ENCODE measurements at places on chromosomes 2 and 18. TPM values are rescaled to one million over a fixed set of nuclear protein-coding genes. Genes with fewer than 3 reads are reported as not detected.

GRCh38 chr2:17662723-17663122, 90.9 kb downstream of the SMC6 start:
- no peak for DNase-seq

GRCh38 chr2:112077814-112078213, 22.7 kb downstream of the TMEM87B start:
- no peak for DNase-seq

DNA sequence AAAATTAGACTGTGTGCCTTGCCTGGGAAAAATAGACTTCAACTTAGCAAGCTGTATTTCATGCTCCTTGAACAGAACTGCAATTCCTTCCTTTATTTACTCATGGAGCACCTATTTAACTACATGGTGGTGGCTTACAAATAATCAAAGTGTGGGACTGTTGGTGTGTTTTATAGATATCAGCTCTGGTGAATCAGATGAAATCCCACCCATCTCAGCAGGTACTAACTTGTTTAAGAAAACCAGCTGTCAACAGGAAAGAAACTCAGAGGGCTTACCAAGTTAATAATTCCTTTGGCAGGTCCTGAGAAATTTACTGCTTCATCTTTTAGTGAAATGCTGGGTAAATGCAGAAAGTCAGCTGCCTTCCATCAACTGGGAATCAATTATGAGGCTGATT, 830.6 kb downstream of the SLC4A3 start:
- no peak for DNase-seq

GRCh38 chr2:239831001-239831731, 194.0 kb downstream of the NDUFA10 start:
- no peak for DNase-seq

DNA sequence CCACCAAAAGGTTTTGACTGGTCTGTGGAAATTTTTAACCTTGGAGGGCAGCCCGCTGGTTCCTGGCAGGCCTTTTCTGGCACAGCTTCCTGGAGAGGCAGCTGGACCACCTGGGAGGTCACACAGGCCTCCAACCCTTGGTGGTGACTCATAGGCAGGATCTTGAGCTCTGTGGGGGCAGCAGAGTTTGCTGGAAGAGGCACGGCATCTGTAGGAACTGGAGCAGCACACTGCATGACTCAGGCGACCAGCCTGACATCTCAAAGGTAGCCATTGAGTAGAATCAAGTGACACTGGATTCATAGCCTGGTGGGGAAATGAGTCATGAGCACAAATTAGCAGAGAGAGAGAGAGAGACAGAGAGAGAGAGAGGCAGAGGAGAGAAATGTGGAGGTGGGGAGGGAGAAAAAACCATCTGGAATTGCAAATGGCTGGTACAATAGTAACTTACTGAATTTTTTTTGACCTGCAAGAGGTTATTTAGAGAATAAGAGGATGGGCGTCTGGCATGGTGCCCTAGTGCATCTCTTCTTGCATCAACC, 57.4 kb downstream of the TRPM8 start:
- DNase-seq, result peak; percentile 81

DNA sequence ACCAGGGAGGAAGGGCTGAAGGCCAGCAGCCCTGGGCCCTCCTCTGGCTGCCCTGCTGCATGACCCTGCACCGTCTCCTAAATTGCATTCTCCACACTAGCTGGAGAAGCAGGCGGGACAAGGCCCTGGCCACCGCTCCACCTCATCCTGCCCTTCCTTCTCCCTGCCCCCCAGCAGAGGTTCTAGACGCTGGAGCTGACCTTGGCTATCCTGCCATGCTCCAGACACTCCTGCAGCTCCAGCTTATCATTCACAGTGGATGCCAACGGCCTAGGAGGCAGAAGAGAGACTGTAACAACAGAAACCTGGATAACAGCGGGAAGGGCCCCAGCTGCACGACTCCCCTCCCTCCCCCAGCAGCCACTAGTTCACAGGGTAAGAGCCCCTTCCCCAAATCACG, 68.4 kb upstream of the POMC start:
- no peak for DNase-seq

DNA sequence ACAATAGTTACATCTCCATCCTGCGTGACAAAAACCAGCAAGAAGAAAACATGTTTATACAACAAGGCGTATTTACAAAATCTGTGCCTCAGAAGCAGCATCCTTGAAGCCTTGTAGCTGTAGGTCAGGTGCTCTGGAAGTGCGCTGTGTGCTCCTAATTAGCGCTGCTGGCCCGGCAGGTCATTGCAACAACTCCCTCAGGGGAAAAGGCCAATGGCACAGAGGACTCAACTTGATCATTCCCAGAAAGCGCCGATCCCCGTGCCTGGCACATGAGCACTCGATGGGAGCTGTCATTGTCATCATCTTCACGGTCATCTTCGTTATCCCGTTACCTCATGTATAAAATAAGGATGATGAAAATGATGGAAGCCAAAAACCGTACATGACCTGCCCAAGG, 58.5 kb downstream of the EIPR1 start:
- DNase-seq, result no peak

DNA sequence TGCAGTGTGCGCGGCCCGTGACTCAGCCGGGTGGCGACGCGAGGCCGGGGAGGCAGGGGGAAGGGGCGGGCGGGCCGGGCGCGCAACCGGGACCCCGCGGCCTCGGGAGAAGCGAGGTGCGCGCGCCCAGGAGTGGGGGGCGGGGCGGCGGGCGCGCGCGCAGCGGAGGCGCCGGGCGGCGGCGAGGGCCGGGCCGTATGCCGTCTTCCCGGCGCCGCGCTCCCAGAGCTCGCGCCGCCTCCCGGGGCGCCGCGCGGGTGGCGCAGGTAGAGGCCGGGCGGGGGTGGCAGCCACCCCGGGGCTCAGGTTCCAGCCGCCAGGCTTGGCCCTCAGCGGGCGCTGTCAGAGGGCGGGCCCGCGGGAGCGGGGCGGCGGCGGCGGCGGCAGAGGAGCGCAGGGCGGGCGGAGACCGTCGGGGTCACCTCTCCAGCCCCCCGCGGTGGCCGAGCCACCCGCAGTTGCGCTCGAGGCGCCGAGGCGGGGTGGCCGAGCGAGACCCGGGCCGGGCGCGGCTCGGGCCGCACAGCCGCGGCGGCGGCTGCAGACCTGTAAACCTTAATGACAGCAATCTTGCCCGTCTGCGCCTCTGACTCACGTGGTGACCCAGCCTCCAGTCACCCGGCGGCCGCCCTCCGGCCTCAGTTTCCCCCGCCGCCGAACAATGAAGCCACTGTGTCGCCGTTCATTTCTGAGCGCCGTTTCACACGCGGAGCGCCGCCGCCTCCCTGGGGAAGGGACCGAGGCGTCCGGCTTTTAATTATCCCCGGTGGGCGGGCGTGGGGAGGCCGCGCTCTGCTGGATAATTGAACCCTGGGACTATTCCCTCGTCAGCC, 25.3 kb upstream of the SMAD7 start:
- DNase-seq, result peak; percentile 62

The HNMT gene
- total RNA-seq, result 64.4 TPM

The LGALSL gene
- 3.2 TPM for total RNA-seq

The DES gene
- total RNA-seq, result 35.8 TPM

The PLEKHH2 gene
- 7.3 TPM for total RNA-seq

The DSG4 gene
- total RNA-seq, result not detected
